GM18507 (cell line): ENCODE measurements at places on chromosomes 4 and X.

- DNase-seq = no peak
Measured at GRCh38 chrX:47177079-47177478, 16.6 kb upstream of the UBA1 start.

DNA sequence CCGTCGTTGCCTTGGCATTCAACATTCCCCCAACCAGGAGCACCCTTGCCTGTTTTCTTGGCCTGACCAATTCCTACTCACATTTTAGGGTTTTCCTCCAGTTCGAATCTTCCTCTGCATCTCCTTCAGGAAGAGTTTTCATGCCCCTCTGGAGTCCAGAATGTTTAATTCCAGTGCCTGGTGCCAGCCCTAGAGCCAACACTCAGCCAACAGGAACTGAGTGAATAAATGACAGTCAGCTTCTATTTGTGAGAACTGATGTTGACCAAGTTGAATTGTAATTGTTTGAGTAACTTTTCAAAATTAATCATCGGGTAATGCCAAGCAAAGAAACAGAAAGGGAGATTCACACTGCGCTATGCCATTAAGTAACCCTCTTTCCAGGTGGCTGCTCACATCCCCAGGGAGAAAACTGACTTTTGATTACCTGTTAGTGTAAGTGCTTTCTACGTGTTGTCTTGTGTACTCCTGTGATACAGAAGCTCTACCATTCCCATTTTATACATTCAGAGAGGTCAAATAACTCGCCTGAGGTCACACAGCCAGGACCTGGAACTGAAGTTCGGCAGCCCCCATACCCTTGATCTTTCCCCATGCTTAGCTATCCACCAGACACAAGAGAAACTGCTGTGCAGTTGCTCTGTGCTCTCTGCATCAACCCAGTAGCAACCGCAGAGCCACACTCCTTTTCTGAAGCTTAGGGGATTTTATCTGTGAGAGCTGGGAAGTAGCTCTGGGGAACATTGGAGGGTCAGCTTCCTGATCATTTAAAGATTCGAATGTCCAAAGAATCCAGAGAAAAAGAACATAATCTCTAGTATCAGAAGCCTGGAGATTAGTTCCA lies 19.0 kb upstream of the SLC2A9 start:
- DNase-seq = no peak

- DNase-seq = no peak
Measured at GRCh38 chr4:114694770-114695169, 96.2 kb downstream of the UGT8 start.

DNA sequence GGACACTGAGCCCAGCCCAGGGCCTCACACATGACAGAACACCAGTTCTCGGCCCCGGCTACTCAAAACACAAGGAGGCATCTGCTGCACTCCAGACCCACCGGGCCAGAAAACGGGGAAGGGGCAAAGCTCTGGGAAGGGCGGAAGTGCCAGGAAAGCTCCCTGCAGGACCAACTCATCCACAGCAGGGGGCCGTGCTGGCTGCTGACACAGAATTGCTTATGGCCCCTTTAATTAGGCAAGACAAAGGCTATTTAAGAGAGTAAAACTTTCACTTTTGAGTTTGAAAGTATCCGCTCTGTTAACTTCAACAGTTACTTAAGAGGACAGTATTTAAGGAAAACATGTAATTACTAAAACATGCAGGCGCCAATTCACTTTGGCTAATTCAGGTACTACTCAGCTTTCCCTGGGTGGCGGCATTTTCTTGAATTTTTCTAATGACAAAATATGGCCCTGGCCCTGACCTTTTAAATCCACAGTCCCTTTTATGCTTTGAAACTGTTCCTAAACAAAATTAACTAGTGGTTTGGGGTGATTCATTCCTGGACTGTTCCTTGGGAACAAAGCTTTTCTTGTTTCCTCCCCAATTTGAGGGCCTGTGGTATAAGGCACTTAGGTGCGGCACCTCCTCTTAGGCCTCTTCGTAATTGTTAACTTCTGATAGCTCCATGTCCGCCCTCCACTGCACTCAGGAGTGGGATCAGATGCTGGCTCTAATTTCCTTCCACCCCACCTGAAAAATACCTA lies 40.4 kb downstream of the NSG1 start:
- no peak for DNase-seq

DNA sequence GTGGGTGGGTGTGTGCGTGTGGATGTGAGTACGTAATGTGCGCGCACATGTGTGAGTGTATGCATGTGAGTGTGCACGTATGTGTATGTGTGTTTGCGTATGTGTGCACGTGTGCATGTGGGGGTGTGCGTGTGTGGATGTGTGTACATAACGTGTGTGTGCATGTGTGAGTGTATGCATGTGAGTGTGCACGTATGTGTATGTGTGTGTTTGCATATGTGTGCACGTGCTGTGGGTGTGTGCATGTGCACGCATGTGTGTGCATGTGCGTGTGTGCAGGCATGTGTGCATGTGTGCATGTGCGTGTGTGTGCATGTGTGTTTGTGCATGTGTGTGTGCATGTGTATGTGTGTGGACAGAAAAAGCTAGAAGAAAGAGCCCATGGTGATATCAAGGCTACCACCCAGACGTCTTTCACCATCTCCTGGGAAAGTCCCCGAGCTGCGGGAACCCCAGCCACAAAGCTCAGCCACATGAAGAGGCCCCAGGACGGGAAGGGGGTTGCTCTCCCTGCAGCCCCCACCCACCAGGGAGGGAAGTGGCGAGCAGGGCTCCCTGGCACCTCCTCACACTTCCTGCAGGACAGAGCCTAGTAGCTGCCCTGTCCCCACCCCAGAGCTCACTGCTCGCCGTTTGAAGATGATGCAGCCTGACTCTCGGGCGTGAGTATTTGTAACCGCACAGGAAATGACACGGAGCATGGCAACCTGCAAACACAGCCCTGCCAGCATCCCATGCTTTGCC lies 108.3 kb downstream of the DCTD start:
- peak; percentile 56 for DNase-seq

- DNase-seq = no peak
Measured at GRCh38 chr4:126071346-126072333, 756.9 kb downstream of the FAT4 start.

- DNase-seq = no peak
Measured at GRCh38 chr4:8141935-8142334, 16.7 kb downstream of the ABLIM2 start.

DNA sequence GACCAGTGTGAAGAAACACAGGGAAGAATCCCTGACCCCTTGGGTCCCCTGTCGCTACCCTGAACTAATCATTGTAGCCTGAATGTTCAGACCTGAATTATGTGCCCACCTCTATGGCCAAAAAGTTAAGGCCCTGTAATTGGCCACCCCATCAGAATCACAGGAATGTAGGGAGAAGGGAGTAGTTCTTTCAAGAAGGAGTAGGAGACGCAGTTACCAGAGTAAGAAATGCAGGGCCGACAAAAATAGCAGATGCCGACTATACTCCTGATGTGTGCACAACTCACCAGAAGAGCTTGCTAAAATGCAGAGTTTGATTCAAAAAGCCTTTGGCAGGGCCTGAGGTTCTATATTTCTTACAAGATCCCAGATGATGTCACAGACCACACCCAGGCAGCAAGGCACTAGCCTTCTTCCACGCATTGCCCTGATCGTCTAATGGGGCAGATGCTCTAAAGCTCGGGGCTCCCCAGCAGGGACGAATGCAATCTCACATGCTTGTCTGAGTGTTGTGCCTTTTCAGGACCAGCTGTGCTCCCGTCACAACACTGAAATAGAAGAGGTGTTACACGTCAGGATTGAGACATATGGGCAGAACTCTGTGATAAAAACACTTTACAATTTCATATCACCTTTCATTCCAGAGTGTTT lies 161.0 kb upstream of the FAM241A start:
- DNase-seq = no peak

GRCh38 chr4:76624241-76624681 lies 189.2 kb downstream of the SHROOM3 start:
- DNase-seq = no peak

GRCh38 chrX:72080800-72081199 lies 50.9 kb downstream of the RTL5 start:
- no peak for DNase-seq

DNA sequence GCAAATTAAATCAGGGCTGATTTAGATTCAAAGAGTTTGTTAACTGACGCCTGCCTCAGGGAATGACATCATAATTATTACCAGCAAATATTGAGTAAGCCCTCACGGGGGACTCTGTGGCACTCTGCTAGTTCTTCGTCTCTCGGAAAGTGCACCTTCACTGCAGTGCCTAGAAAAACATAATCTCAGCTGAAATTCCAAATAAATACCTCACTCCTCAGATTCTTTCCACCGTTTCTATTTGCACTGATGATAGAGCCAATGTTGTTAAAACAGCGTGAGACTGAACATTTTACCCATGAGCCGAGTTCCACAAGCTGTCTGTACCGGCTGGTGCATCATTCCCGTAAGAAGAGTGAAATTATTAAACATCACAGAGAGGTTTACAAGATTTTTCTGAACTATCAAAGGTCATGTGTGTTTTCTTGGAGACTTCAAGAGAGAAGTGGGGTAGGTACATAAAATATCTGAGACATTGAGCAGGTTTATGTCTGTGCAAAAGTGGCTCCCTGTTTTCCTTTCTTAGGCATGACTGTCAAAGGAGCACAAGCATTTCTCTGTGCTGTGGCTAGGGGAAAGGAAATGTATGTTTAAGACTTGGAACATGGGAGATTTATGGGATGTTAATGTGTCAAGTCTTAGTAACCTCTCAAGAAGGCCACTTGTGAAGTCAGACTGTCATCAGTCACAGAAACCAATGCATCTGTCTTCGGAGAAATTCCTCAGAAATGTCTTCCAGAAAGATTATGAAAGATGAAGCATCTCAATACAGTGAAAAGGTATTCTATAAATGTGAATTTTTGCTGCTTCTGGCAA lies 119.6 kb downstream of the CBLL2 start:
- no peak for DNase-seq

- DNase-seq = no peak
Measured at GRCh38 chrX:19392703-19393102, 49.0 kb downstream of the PDHA1 start.
